ENCODE measurements at places on chromosomes 1 and 21. TPM values are rescaled to one million over a fixed set of nuclear protein-coding genes. Genes with fewer than 3 reads are reported as not detected.

Gene PHLDA3
- 10.7 TPM for total RNA-seq

Gene RRP1B
- 70.4 TPM for total RNA-seq

Gene OR10Z1
- total RNA-seq, result not detected

Gene TMEM59
- total RNA-seq, result 105 TPM

Gene UMODL1
- total RNA-seq, result not detected

Gene NBPF20
- total RNA-seq, result 4.7 TPM

Gene AK5
- total RNA-seq, result 1.1 TPM

Gene RGSL1
- total RNA-seq, result not detected

Gene KCNJ15
- total RNA-seq, result 0.40 TPM

Gene FCAMR
- not detected for total RNA-seq

Gene OLIG2
- total RNA-seq, result 5.4 TPM

Gene KCNA2
- 2.5 TPM for total RNA-seq

Gene AMY1A
- not detected for total RNA-seq

Gene CBR3
- total RNA-seq, result 2.1 TPM

Gene BEND5
- total RNA-seq, result 18.2 TPM

Gene SPRR2D
- not detected for total RNA-seq

Gene KRTAP26-1
- total RNA-seq, result not detected

Gene KCNK2
- total RNA-seq, result 5.0 TPM

Gene KIAA1614
- total RNA-seq, result 3.2 TPM

Gene IL22RA1
- not detected for total RNA-seq

Gene ARTN
- total RNA-seq, result 0.89 TPM

Gene AMY1C
- total RNA-seq, result not detected

Gene PADI3
- total RNA-seq, result not detected

Gene TMEM79
- 4.3 TPM for total RNA-seq

Gene STYXL2
- total RNA-seq, result 0.11 TPM

Gene S100A5
- total RNA-seq, result not detected

Gene AMPD1
- total RNA-seq, result not detected

Gene PADI4
- not detected for total RNA-seq

Gene AKNAD1
- total RNA-seq, result 1.4 TPM

Gene GNG4
- 38.2 TPM for total RNA-seq

Gene C1orf74
- total RNA-seq, result 3.2 TPM

Gene FAM110D
- total RNA-seq, result 1.2 TPM

Gene COL9A2
- 9.0 TPM for total RNA-seq
